Germinal center (tissue), 1 donor: ENCODE measurements at places on chromosomes 12 and 14.

GRCh38 chr12:109518820-109519665 lies 41.6 kb downstream of the UBE3B start:
- DNase-seq = peak; percentile 59

DNA sequence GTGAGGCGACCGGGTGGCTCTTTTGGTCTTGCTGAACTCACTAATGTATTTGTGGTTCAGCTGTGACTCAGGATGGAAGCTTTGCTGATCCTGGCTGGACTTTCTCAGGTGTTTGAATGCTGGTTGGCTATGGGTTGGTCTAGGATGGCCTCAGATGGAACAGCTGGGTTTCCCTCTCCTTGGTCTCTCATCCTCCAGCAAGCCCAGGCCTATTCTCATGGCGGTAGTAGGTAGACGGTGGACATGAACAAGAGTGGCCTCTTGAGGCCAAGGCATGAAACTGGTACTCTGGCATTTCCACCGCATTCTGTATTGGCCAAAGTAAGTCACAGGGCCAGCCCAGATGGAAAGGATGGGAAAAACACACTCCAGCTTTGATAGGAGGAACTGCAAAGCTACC lies 11.8 kb upstream of the POLR3B start:
- no peak for DNase-seq

DNA sequence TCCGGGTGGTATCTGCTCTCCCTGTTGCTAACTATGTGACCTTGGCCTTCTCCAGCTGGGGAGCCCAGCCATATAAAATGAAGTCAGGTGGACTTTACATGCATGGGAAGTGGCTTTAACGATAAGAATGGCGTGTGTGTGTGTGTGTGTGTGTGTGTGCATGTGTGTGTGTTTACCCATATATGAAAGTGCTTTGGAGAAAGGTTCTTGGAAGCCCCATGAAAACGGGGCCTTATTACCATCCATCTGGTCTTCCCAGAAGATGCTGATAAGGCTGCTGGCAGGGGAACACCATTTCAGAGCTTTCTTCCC lies 94.8 kb downstream of the LRRC74A start:
- DNase-seq = no peak

GRCh38 chr14:60250257-60251035 lies 1.4 kb downstream of the PPM1A start:
- DNase-seq = no peak

- DNase-seq = no peak
These were observed 76.2 kb downstream of the APAF1 start for GRCh38 chr12:98721204-98721702.

GRCh38 chr12:39375206-39375808 lies 67.6 kb downstream of the KIF21A start:
- DNase-seq = no peak

GRCh38 chr12:111773801-111774551 lies 7.2 kb downstream of the ALDH2 start:
- peak; percentile 28 for DNase-seq
